ENCODE measurements at places on chromosomes 12 and 14. TPM values are rescaled to one million over a fixed set of nuclear protein-coding genes. Genes with fewer than 3 reads are reported as not detected.

DNA sequence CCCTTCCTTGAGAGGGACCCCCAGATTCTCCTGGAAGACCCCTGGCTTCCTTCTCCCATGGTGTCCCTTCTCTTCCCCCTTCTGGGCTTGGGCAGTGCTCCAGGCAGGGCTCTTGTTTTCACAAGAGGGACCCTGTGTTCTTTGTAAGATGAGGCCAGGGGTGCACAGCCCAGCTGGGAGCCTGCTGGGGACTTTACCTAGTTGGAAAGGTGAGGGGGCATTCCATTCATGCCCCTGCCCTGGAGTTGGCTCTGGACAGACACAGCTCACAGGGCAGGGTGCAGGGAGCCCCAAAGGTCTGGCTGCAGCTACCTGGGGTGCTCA lies 31.2 kb downstream of the ISCA2 start:
- no peak overlapping the region for H3K27ac ChIP-seq
- no peak overlapping the region for H3K4me3 ChIP-seq
- no peaks in the 10 kb centered on the region for H3K4me1 ChIP-seq
- no peak for DNase-seq
- H3K36me3 ChIP-seq = peaks cover 11% of the 10 kb centered on the region

C12orf56 gene
- not detected for total RNA-seq

GRCh38 chr14:97788846-97789526 lies 991.8 kb downstream of the VRK1 start:
- H3K27me3 ChIP-seq = no peaks in the 10 kb centered on the region
- no peak overlapping the region for H3K27ac ChIP-seq
- no peak for DNase-seq
- no peaks in the 10 kb centered on the region for H3K4me1 ChIP-seq

GRCh38 chr14:37232907-37233481 lies 35.3 kb downstream of the MIPOL1 start:
- no peaks in the 10 kb centered on the region for H3K27me3 ChIP-seq
- no peak overlapping the region for H3K27ac ChIP-seq
- no peak for DNase-seq
- no peak overlapping the region for H3K4me3 ChIP-seq
- no peaks in the 10 kb centered on the region for H3K4me1 ChIP-seq
- H3K36me3 ChIP-seq = no peaks in the 10 kb centered on the region

DNA sequence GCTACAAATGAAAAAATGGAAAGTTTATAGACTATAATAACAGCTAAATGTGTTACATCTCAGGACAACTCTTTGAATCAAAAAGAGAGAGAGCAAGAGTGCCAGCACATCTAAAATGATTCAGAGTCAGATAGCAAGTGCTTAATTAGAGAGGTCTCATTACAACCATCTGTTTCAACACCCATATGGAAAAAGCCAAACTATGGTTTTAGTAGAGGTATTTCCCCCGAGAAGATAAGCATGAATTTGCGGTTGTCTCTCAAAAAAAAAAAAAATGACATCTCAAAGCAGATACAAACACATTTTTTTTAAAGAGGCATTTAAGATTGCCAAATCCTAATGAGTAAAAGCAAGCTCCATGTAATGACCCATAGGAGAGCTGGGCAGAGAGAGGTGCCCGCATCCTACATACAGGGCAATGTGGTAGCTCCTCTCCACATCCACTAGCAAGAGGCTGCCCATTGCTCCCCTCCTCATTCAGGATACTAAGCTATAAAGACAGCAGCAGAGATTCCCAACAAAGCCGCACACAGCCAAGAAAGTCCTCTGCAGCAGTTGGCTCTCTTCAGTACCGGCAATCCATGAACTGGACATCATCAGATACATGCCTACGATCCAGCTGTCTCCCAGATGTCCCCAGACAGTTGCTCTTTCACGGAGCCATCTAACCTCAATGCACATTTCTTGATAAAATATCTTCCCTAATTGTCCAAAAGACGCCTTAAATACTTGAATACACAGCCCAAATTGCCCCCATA lies 100.4 kb downstream of the EFCAB11 start:
- H3K27me3 ChIP-seq = no peaks in the 10 kb centered on the region
- no peak overlapping the region for H3K4me3 ChIP-seq
- no peak overlapping the region for H3K27ac ChIP-seq
- H3K36me3 ChIP-seq = no peaks in the 10 kb centered on the region

DNA sequence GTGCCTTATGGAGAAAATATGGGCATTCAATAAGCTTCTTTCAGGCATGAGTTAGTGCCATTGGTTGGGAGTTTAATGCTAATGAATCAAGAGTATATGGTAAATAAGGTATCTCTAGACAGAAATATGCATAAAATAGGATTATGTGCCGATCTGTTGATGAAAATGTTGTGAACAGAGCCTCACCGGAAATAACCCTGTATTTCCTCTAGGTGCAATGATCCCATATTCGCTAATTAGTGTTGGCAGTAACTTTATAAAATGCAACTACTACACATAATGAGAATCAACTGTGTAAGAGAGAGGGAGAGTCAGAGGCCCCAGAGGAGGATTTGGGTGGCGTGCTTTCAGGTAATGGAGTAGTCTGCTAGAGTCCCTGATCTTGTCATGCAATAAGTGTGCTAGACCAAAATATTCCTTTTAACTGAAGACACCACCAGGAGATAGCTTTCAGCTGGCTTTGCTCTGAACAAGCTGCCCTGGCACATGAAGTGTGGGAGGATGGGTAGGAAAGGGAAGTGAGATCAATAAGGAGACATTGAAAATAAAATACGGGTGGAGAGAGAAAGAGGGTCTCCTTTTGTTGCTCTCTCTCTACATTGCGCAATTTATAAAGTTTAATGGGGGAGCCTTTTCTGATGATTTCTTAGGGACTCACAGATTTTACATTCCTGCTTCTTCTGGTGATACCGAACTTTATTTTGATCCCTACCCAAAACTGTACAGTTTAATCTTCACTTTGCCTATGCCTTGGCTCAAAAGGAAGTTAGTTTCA lies 68.6 kb upstream of the PLXNC1 start:
- H3K4me3 ChIP-seq = no peak overlapping the region
- peaks cover 5% of the 10 kb centered on the region for H3K4me1 ChIP-seq
- no peaks in the 10 kb centered on the region for H3K27me3 ChIP-seq
- no peaks in the 10 kb centered on the region for H3K36me3 ChIP-seq

SPIC gene
- total RNA-seq = not detected

DNA sequence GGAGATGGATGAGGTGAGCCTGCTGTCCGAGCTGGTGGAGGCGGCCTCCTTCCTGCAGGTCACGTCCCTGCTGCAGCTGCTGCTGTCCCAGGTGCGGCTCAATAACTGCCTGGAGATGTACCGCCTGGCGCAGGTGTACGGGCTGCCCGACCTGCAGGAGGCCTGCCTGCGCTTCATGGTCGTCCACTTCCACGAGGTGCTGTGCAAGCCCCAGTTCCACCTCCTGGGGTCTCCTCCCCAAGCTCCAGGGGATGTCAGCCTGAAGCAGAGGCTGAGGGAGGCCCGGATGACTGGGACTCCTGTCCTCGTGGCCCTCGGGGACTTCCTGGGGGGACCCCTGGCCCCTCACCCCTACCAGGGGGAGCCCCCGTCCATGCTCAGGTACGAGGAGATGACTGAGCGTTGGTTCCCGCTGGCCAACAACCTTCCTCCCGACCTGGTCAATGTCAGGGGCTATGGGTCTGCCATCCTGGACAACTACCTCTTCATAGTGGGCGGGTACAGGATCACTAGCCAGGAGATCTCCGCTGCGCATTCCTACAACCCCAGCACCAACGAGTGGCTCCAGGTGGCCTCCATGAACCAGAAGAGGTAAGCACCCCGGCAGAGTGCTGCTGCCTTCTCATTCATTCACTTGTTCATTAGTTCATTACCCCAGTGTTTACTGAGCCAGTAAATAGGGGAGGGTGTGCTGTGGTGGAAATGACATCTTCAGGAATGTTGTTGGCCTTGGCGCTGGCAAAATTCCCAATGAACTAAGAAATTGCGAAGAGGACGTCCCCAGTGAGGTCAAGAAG lies 774 bp upstream of the MANSC4 start:
- H3K27me3 ChIP-seq = no peaks in the 10 kb centered on the region
- peak overlapping the region; percentile 89 for H3K4me3 ChIP-seq
- peak overlapping the region; percentile 96 for H3K27ac ChIP-seq
- H3K36me3 ChIP-seq = no peaks in the 10 kb centered on the region

P2RX2 gene
- 1.7 TPM for total RNA-seq

- H3K36me3 ChIP-seq = no peaks in the 10 kb centered on the region
- no peak for DNase-seq
- H3K4me3 ChIP-seq = no peak overlapping the region
- H3K4me1 ChIP-seq = peaks cover 76% of the 10 kb centered on the region
These were observed 75.1 kb downstream of the MED13L start for GRCh38 chr12:116202433-116202832.

DNA sequence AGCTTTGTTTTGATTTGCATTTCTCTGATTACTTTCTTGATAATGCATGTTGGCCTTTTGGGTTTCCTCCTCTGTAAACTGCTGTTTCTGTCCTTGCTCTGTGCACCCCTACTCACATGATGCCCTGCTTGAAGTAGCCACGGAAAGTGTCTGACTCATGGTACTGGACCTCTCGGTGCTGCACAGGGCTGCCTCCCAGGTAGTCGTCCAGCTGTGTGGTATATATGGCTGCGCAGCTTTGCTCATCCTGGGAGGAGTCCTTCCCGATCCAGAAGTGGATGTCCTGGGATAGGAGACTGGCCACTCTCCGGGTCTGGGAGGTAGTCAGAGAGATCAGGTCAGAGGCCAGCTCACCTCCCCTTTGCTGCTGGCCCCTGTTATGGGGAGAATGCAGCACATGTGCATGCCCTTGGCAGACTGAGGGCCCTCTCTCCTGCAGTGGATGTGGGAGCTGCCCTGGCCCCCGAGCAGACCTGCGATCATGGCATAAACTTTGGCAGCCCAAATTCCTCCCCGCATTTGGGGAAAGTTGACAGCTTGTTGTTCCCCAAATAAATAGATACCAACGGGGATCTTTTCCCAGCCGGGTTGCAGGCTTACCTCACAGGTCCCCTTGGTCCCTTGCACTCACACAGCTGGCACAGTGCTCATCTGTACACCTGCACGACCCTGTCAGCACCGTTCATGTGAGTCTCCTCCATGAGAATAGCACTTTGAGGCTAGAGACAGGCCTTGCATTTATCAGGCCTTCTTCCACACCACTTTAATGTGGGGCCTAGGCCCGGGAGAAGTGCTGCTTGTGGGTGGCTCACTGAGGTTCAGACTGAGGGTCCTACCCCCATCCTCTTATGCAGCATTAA lies 5.2 kb downstream of the AVIL start:
- H3K27me3 ChIP-seq = no peaks in the 10 kb centered on the region
- H3K36me3 ChIP-seq = peaks cover 58% of the 10 kb centered on the region
- H3K27ac ChIP-seq = no peak overlapping the region

DNA sequence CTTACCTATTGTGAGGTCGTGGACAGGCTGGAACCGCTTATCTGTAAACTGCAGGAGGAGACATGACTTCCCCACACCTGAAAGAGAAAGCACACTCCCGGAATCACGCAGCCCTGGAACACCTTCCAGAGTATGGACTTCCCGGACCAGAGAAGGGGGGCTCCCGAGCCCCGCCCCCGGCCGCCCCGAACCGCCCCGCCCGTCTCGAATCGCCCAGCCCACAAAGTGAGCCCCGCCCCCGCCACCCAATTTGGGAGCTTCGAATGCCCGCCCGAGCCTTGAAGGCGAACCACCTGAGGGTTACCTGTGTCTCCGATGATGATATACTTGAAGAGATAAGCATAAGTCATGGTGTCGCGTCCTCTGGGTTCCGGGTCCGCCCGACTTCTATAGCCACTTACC lies 235 bp downstream of the RAB2B start:
- H3K27me3 ChIP-seq = no peaks in the 10 kb centered on the region
- H3K4me3 ChIP-seq = peak overlapping the region; percentile 88
- peak; percentile 97 for DNase-seq
- peak overlapping the region; percentile 87 for H3K27ac ChIP-seq
- H3K36me3 ChIP-seq = peaks cover 12% of the 10 kb centered on the region
- peaks cover 26% of the 10 kb centered on the region for H3K4me1 ChIP-seq

- H3K4me1 ChIP-seq = no peaks in the 10 kb centered on the region
- H3K36me3 ChIP-seq = no peaks in the 10 kb centered on the region
- no peak overlapping the region for H3K4me3 ChIP-seq
- no peak for DNase-seq
- H3K27me3 ChIP-seq = no peaks in the 10 kb centered on the region
These were observed 153.8 kb downstream of the SLC35F4 start for GRCh38 chr14:57712102-57712501.

RNASE3 gene
- total RNA-seq = 0.52 TPM

- no peaks in the 10 kb centered on the region for H3K36me3 ChIP-seq
- DNase-seq = no peak
- H3K4me3 ChIP-seq = peak overlapping the region; percentile 50
- H3K27ac ChIP-seq = no peak overlapping the region
- peaks cover 13% of the 10 kb centered on the region for H3K4me1 ChIP-seq
These were observed 3.3 kb downstream of the ARHGAP9 start for GRCh38 chr12:57476162-57476992.

DNA sequence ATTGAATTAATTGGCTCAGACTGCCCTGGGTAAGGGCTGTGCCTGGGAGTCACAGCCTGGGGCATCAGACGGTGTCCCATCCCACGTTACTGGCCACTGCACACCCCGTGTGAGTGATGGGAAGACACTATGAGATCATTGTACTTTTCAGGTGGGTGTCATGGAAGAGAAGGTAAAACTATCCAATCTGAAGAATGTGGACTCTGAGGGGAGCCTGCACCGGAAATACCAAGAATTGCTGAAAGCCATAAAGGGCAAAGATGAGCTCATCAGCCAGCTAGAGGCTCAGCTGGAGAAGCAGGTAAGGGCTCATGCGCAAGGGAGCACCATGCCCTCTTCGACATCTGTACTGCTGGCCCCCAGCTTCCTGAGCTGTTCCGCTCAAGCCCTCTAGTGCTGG lies 24.0 kb downstream of the PLEKHH1 start:
- H3K27me3 ChIP-seq = no peaks in the 10 kb centered on the region
- H3K27ac ChIP-seq = no peak overlapping the region
- H3K36me3 ChIP-seq = peaks cover 9% of the 10 kb centered on the region
- H3K4me3 ChIP-seq = no peak overlapping the region
- no peak for DNase-seq
- H3K4me1 ChIP-seq = no peaks in the 10 kb centered on the region

- no peaks in the 10 kb centered on the region for H3K4me1 ChIP-seq
- no peaks in the 10 kb centered on the region for H3K27me3 ChIP-seq
- no peaks in the 10 kb centered on the region for H3K36me3 ChIP-seq
These were observed 345.5 kb downstream of the BCAT1 start for GRCh38 chr12:24603371-24603770.

DNA sequence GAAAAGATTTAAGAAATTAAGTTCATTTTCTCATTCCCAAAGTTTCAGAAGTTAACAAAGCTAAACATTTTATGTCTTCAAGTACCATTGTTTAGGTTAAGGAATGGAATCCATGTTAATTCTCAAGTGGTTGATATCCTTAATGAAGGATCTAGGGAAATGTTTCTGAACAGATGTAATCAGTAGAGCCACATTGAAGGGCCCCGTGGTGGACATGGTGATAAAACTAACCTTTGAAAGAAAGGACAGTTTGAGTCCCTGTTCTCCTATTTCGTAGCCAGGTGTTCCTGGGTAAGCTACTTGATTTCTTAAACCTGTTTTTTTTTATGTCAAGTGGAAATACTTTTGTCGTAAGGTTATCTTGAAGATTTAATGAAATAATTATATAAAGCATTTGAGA lies 4.6 kb downstream of the PPM1A start:
- H3K36me3 ChIP-seq = no peaks in the 10 kb centered on the region
- H3K4me3 ChIP-seq = no peak overlapping the region
- peaks cover 74% of the 10 kb centered on the region for H3K4me1 ChIP-seq
- no peak overlapping the region for H3K27ac ChIP-seq

CCDC175 gene
- not detected for total RNA-seq

- H3K27me3 ChIP-seq = peaks cover 22% of the 10 kb centered on the region
- H3K36me3 ChIP-seq = no peaks in the 10 kb centered on the region
- H3K27ac ChIP-seq = no peak overlapping the region
- peaks cover 60% of the 10 kb centered on the region for H3K4me1 ChIP-seq
- no peak for DNase-seq
These were observed 2.8 kb upstream of the SIX1 start for GRCh38 chr14:60651796-60652673.
